ENCODE measurements at places on chromosomes 5 and 9.

- no peak for DNase-seq
These were observed 105.4 kb downstream of the LPAR1 start for GRCh38 chr9:110932863-110933262.

GRCh38 chr5:41747708-41748107 is 122.5 kb downstream of the OXCT1 start:
- no peak for DNase-seq

DNA sequence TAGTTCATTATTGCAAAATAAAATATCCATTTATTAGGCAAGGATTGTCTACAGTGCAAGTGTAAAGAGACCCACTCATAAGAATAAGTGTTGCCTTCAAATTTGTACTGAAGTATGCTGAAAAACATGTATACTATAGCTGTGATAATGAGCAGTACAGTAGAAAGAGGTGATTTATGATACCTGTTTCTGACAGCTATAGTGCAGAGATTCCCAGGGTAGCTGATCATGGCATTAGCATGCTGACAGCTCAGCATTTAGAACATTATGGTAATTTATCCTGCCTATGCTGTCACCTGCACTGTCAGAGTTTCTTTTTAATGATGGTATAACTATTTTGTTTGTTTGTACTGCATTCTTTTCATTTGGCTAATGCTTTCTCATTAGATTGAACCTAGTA is 177.6 kb upstream of the TLX3 start:
- no peak for DNase-seq

- no peak for DNase-seq
These were observed 539.9 kb downstream of the BRINP1 start for GRCh38 chr9:118829334-118829733.

DNA sequence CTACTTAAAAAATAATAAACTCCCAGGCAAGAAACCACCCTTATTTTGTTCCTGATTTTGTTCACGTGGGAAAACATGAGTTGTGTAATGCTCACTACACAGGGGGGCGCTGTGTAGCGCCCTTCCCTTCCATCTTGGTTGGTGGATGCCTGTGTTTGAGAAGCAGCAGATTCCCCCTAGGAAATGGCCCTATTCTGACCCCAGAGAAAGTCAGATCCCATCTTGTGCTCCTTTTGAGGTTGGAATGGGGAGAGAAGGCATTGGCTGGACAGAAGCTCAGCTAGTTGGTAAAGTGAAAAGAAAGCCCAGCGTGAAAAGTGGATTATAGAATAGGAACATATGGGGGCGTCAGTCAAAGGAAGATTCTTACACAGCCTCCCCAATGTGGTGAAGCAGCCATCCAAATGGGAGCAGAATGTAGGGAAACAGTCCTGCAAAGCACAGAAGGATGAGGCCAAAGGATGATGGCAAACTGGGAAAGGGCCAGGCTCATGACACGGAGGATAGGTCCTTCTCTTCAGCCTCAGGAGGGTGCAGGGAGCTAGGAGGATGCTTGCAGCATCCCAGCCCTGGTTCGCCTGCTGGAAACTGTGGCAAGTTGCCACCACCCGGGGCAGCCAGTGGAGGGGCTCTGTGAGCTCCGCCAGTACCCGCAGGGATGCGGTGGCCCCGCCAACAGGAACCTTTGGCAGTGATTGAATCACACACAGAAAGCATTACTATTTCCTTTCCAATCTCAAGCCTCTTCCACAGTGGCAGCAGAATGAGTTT is 314.2 kb upstream of the DAP start:
- no peak for DNase-seq

Measured in CD4-positive, alpha-beta T cell treated with Interleukin-17A for 4 hours (primary cell).